Kasumi-1 (cell line): ENCODE measurements at places on chromosomes 2 and 18.

DNA sequence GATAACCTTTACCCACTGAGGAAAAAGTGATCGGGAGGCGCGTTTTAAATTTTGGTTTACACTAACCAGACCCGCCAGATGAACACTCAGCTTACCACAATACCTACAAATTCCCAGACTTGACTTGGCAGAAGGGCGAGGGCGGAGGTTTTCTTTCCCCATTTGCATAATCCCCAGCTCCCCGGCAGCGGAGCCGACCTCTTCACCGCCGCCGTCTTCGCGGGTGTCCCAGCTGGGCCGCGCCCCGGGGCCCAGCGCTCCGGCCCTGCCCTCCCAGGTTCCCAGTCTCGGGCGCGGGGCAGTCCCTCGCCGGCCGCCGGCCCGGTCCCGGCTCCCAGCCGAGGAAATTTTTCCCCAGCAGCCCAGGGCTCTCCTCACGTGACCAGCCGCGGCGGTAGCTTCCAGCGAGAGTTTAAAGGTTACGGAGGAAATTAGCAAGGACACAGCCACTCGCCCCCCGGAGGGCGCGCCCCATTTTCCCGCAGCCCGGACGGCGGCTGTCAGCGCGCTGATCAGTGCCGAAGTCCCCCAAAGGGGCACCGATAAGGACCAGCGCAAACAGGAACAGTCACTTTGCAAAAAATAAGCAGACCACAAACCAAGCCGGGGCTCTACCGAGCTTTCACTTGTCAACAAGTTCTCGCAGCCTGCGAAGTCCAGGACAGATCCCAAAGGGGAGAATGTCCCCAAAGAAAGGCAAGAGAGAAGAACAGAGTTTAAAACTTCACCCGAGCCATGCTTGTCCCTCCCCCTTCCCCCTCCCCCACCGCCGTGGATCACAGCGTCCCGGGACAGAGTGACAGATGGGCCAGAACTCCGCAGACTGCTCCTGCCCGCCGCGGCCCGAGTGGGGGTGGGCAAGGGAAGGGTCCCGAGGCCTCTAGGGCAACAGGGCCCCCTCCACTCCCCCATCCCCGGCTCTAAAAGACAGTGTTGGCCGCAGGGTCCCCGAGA lies 1.3 kb upstream of the PRKCE start:
- peak; percentile 43 for DNase-seq

GRCh38 chr2:194822097-194822496 lies 834.9 kb upstream of the SLC39A10 start:
- DNase-seq = no peak

DNA sequence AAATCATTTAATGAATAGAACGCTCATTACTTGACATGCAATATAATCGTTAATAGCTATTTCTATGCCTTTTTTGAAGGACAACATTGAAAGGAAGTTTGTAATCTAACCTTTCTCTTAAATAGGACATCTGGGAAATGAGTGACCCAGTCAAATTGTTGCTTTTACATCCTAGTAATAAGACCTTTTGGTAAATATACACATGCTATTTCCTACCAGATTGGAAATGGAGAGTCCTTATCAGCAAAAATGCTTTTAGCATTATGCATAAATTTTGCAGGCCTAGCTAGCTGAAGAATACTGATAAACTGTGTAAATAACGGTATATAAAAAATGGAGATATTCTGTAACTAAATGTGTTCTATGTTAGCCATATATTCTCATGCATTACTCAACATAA lies 567.3 kb upstream of the DSEL start:
- no peak for DNase-seq

DNA sequence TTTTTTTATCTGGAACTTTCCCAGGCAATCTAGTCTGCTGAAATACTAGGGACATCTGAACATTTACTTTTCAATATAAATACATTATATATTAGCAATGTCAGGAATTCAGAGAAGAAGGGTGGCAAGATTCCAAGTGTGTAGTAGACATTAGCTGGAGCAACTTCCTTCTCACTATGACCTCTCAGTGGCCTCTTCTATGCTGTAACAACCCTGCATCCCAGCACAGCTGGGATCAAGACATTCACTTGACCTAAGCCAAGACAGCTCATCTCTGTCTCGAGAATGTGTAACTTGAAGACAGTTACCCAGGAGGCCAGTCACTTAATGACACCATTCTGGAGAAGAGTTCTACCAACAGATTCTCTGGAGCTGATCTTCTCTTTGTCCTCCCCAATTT lies 61.7 kb upstream of the RALBP1 start:
- DNase-seq = no peak

DNA sequence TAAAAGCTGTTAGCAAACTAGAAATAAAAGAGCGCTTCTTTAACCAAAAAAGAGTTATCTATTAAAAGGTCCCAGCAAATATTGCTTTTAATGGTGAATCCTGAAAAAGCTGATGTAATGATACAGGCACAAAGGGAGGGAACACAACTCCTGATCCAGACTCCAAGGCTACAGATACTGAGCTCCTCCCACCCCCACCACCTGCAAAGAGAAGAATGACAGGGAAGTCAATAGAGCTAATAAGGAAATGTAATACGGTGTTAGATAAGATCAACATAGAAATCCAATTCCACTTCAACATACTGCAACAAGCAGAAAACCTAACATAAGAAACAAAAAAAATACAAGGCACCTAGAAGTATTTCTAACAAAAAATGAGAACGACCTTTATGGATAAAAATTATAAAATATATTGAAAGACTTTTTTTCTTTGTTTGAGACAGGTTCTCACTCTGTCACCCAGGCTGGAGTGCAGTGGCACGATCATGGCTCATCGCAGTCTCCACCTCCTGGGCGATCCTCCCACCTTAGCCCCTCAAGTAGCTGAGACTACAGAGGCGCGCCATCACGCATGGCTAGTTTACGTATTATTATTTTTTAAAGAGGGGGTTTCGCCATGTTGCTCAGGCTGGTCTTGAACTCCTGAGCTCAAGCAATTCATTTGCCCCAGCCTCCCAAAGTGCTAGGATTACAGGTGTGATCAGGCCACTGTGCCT lies 192.2 kb downstream of the HDAC4 start:
- no peak for DNase-seq

GRCh38 chr2:201994973-201995638 lies 38.5 kb upstream of the FZD7 start:
- no peak for DNase-seq

DNA sequence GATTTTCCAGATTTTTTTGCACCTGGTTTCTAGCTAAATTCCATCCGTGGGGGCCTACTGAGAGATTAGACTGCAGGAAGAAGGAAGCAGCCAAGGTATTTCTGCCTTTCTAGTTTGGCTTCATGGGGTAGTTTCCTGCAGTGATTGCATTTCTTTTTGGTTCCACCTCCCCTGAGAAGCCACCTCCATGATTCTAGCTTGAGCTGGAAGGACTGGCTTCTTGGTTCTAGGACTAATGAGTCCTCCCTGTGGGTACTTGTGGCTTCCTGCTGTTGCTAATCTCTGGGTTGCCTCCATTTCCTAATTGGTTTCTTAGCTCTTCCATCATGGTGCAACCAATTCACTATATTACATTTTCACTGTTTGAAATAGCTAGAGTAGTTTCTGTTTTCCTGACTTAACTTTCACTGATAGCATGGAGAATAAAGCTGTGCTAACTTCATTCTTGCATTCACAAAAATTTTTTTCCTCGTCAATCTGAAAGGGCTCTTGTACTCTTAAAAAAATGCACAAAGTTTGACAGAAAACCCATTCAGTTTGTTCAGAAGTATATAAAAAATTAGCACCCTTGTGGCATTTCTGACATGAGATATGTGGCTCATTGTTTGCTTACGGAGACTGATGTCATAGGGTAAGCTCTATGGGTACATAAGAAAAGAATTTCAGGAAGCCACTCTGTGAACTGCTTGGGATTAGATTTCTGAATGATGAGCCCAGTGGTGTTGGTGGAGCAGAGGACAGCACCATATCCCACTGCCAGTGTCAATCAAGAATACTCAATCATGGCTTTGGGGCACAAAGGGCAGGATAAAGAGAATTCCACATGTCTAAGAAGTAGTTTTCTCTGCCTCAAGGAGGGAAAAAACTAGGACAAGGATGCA lies 242.8 kb upstream of the RBMS1 start:
- no peak for DNase-seq

DNA sequence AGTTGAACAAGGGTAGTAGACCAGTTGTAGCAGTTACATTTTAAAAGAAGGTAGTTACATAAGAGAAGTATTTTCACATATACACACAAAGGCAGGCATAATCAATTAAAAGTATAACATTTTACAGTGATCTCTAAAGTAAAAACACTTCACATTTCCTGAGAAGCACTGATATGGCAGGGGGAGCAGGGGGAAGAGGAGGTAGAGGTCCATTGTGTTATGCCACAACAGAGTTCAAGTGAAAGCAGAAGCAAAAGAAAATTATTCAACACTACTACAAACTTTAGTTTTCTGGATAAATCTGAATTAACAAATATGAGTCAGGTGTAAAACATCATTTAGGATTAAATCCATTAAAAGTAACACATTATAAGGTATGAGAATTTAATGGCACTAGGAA lies 38.4 kb downstream of the ROCK1 start:
- DNase-seq = no peak

DNA sequence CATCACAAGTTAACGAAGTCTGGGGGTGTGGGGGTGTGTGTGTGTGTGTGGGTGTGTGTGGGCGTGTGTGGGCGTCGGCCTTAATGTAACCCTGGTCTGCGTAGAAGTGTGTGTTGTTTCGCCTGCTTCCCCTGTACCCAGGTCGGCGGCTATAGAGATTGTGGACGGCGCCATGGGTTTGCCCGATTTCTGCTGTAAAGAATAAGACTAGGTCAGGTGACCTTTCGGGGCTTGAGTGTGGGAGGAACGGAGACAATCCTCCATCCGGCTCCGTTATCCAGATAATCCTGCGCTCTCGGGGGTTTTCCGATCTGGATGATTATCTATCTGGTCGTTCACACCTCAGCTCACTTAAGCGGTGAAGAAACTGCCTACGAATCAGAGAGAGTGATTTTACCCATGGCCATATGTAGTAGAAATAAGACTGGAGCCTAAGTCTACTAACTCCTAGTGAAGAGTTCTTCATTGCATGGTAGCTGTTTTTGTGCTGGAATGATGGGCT lies 543 bp downstream of the HADHB start:
- peak; percentile 60 for DNase-seq

GRCh38 chr18:6960656-6961055 lies 156.9 kb downstream of the LAMA1 start:
- no peak for DNase-seq

DNA sequence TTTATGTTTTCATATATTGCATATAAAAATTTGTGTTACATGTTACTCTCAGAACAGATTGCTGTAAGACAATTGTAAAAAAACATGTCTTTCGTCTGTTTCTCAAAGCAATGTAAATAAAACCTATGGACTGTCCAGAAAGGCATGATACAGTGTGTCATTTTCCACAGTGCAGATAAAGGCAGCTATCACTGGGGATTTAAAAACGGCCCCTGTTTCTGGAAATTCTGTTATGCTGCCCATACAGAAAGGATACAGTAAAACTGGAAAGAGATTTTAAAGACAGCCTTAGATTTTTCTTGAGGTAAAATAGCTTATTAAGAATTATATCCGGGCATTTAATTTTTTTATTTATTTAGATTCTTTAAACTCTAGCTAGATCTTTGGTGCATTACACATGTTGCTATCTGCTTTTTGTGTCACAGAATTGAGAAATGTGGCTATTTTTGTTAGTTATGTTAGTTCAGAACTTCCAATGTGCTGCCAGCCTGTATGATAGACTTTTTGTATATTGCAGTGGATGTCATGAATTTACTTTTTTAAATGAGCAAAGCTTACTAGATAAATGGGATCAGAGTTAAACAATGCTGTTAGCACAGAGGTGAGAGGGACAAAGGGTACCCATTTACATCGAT lies 859 bp upstream of the INO80D start:
- DNase-seq = peak; percentile 12

DNA sequence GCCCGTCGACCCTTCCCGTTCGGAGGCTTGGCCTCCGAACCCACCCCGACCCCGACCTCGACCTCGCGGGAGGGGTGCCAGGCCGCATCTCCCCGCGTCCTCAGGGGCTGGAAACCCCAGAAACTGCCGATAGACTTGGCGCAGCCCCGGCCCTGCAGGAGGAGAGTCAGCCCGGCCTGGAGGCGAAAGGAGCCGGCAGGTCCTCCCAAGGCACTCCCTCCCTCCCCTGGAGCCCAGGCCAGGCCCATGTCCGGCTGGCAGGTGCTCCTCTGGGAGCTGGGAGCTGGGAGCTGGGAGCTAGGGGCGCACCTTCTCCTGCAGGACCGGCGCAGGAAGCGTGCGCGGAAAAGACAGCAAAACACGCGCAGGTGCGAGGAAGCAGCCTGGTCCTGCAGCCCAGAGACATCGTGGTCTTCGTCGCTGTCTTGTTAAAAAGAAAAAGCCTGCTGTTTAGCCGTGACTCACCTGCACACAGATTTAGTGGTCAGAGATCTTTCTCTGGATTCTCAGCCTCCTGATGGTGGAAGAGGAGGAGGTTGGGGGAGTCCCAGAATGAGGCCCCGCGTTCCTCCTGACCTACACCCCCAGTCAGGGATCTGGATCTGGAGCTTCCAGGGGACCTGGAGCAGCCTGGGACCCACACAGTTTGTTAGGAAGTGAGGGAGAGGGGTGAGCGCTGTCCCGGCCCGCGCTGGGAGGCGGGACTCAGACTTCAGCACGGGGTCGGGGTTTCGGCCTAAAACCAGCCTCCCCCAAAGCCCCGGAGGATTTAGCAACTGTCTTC lies 660 bp upstream of the MBP start:
- no peak for DNase-seq

GRCh38 chr2:8080063-8080462 lies 601.8 kb upstream of the ID2 start:
- no peak for DNase-seq

- no peak for DNase-seq
Observed at GRCh38 chr2:15890936-15891905, 49.1 kb upstream of the MYCN start.

- DNase-seq = no peak
Observed at GRCh38 chr2:227188292-227188691, 23.9 kb downstream of the COL4A3 start.

DNA sequence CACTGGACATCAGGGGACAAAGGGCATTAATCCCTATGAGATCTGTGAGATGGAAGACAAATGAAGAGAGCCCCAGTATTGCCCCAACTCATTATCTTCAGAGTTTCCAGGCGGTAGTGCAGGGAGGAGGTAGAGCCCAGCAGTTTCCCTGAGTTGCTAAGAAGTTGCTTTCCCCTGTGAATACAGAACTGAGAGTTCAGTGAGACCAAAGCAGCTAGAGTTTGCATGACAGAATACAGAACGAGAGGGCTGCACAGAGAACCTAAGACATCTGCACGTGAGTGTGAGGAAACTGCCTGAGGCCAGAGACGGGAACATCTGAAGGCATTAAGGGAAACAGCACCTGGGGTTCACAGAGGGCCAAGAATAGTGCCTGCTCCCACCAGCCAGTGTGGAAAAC lies 18.1 kb upstream of the PGAP1 start:
- DNase-seq = no peak
